Activated CD4-positive, alpha-beta T cell treated with anti-CD3 and anti-CD28 coated beads for 1 hour (primary cell): ENCODE measurements at places on chromosomes 2 and 18.

GRCh38 chr2:190859347-190860297, 21.0 kb upstream of the GLS start:
- DNase-seq: no peak

- no peak for DNase-seq
These were observed 190.7 kb downstream of the NCKAP5 start for GRCh38 chr2:133377599-133377998.

- no peak for DNase-seq
These were observed 68.4 kb upstream of the STAM2 start for GRCh38 chr2:152243761-152244640.

- no peak for DNase-seq
These were observed 112.7 kb downstream of the LCLAT1 start for GRCh38 chr2:30559544-30560275.

DNA sequence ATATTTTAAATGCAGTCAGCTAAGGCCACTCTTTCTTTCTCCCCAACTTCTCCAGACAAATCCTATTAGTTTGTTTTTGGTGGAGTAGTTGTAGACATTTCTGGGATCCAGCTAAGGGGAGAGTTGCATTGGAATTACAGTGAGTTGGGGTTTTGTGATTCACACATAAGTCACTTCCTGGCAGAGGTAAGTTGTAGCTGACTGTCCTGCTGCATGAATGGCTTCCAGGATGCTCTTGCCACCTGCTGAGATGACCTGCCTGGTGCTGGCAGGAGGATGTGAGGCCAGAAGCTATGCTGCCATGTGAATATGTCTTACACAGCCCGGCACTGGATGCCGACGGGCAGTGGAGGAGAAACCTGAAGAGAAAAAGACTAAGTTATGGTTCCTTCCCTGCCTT, 243.7 kb downstream of the TDRD15 start:
- no peak for DNase-seq

- peak; percentile 43 for DNase-seq
These were observed 84.0 kb upstream of the PELI1 start for GRCh38 chr2:64228126-64228678.

DNA sequence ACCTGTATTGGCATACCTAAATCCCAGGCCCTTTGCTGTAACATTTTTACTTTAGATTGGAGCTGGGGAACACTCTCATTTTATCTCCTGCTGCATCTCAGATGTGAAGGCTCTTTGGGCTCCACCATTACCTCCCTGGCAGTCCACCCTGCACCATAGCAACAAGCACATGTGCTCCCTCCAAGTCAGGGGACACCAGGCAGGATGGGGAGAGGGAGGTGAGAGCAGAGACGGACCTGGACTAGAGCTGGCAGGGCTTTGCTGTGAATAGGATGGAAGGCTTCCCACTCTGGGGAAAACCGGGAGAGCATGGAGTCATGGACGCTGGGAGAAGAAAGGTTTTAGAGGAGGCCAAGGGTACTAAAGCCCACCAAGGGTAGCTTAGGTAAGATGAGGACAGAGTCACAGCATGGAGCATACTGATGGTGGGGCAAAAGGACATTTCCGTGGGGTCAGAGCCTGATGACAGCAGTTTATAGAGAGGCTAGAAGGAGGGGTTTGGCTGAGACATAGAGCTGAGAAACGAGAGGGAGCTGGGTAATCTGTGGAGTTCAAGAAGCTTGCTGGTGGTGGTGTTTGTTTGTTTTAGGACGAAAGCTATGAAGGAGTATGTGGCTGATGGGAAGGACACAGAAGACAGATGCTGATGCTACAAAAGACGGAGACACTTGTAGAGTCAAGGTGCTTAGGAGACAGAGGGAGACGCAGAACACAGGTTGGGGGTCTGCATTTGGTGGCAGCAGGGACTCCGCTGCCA, 134.8 kb downstream of the COL6A3 start:
- no peak for DNase-seq

DNA sequence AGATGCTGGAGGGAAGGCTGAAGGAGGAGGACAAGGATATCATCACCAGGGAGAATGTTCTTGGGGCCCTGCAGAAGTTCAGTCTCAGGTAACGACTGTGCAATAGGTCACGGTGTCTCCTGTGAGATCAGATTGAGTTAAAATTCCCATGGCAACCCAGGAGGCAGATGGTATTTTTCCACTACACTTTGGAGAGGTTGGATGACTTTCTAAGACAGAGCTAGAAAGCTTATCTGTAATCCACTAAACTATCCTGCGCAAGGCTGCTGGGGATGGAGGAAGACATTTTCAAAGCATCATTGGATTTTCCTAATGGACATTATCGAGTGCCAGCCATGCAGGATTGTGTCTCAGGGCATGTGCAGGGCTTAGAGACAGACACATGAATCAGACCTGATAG, 74.6 kb downstream of the ARMC9 start:
- DNase-seq: no peak

DNA sequence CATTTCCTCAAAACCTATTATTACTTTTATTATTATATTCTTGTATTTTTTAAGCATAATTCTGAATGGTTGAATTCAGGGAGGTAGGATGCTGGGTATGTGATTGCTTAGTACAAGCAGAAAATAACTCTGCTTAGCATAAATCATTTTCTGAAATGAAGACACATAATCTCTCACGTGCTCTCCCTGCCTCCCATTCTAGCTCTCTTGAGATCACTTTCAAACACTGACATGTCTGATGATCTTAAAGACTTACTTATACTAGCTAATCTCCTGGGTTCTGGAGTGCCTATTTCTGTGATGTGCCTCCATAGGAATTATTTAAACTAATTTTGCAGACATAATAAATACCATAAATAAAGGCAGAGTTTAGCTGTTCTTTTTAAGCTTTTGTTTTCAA, 1136.0 kb downstream of the SUCLG1 start:
- DNase-seq: no peak

DNA sequence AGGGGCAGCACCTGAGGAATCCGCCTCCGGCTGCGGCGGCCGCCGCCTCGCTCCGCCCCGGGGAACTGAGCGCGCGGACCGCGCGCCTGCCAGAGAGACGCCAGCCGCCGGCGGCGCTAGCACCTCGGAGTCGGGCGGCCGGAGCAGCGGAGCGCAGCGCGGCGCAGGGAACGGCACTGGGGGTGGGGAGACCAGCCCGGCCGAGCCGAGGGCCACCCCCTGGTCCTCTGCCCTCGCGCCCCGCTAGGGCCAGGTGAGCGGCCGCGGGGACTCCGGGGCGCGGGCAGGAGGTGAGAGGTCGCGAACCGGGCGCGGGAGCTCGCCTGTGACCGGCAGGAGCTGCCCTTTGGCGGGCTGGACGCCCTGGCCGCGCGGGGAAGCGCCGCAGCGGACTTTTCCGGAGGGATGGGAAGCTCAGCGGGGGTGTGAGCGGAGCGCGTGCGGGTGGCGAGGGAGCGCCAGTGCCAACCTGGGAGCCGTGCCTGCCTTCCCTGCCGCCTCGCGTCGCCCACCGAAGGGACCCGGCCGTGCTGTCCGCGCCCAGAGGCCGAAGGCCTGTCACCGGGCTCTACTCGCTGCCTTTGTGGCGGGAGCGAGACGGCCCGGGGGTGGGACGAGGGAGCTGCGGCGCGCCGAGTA, at the start of gene GREB1L:
GREB1L (plus strand) TSS at position 92 of the 639 bp plus-strand sequence. CDS start 141,287 bp downstream, outside the sequence.
- DNase-seq: no peak

DNA sequence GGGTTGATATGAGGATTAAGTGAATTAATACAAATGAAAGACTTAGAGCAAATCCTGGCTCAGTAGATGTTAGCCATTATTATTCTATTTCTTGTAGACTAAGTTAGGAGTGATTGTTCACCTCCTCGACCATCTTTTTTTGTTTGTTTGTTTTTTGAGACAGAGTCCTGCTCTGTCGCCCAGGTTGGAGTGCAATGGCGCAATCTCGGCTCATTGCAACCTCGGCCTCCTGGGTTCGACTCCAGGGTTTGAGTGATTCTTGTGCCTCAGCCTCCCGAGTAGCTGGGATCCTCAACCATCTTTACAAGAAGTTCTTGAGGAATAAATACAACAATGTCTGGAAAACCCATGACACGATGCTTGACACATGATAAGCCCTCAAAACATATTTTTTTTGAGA, 12.7 kb downstream of the TRIM54 start:
- DNase-seq: no peak

DNA sequence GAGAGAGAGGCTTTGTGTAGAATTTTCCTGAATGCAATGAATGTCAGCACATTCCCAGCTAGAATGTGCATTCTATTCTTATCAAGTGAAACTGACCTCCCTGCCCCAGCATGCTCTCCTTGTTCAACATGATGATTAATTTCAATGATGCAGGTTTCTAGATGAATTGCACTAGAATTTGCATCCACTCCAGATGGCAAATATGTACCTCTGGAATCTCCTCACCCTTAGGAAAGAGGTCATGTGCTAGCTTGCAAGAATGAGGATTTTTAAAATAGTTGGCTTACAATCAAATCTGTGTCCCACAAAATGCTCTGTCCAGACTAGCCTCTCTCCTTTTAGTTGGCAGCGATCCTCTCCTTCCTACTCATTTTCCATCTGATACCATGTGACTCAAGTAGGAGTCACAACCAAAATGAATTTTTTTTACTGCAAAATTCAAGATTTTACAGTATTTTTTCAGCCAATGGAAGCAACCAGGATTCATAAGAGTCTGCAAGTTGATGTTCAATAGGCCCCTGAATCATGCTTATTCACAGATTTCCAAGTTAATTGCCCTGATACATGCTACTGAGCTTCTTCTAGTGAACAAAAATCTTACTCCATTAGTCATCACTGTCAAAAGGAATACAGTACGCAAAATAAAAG, 21.0 kb upstream of the STAT4 start:
- no peak for DNase-seq

DNA sequence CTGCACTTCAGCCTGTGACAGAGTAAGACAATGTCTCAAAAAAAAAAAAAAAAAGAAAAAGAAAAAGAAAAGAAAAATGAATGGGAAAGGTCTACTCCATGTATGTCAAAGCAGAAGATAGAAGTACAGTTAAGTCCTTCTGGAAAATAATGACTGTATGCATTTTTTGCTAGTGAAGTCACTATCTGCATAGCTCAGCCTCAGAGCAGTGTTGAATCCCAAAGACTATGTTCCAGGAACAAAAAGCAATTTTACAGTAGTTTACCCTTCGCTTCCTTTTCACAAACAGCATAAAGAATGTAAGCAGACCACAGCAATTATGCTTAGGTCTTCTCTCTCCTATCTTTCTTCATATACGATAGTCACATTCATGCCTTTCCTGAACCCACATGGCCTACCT, 497.4 kb downstream of the CMPK2 start:
- no peak for DNase-seq

DNA sequence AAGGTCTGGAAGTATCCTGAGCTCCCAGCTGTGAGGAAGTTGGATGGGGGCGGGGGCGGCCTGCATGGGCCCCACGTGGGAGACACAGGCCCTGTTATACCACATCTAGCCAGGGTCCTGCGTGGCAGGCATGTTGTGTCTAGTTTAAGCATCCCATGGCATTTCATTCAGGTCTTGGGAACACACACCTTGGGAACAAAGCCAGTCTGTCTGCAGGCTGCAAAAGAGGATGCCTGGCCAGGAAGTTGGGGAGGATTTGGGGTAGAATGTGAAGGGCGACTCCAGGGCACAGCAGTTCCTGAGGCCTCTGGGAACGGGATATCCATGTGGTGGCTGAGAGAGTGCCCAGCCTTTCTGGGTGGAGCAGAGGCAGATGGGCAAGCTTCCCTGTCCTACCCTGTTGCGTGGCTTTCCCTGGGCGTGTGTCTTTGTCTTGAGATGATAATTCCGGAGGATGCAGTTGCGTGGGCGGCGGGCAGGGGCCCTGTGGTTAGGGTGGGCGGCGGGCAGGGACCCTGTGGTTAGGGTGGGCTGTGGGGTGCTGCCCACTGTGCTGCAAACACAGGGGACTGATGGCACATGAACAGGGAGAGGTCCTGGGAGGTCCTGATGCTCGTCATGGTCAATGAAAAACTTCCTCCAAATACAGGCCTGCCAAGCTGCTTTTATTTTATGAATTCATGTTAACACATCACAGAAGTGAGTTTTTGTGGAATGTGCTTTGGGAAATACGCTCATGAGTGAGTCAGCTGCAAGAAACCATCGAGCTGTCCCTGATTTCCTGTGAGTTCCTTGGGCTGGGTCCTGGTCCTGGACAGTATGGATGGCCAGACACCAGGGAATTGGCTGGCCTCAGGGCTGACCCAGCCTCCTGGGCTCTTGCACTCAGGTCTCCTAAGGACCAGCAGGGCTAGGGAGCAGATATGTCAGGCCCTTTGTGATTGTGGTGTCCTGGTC, 90.0 kb upstream of the HS6ST1 start:
- peak; percentile 3 for DNase-seq

DNA sequence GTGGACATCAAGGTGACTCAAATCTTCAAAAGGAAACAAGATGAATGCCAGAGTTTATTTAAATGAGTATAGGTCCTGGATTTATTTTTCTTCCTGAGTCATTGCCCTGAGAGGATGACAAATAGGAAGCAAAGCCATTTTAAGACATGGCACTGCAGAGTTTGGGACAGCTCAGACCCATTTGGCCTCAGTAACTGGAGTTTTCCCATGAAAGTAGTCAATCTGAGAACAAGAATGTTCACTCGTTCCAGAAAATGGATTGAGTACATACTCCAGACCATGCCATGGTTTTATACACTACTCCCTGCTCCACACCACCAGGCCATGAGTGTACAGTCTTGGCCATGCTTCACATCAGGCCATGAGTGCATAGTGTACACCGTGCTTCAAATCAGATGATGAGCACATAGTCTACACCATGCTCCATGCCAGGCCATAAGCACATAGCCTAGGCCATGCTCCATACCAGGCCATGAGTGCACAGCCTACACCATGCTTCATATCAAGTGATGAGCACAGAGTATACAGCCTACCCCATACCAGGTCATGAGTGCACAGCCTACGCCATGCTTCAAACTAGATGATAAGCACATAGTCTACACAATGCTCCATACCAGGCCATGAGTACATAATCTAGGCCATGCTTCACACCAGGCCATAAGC, 202.4 kb downstream of the FBXO15 start:
- no peak for DNase-seq

DNA sequence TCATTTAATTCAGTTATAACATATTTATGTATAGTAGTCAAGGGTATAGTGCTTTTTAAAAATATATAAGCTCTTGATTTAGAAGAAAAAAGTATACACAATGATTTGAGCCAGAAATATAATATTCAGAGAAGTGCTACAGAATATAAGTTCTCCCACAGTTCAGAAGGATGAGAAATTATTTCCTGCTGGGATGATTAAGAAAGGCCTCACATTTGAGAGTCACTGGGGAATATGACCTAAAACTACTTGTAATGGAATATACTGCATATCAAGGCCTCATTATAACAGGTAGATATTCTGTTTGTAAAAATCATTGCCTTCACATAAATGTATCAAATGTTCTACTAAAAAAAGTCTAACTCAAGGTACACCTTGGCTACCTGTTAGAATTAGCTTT, 203.5 kb downstream of the MBD2 start:
- DNase-seq: no peak

GRCh38 chr2:39696101-39696553, 30.4 kb downstream of the TMEM178A start:
- no peak for DNase-seq
